ENCODE measurements at places on chromosomes 6 and 20.

GRCh38 chr6:113364766-113365165 is 492.4 kb upstream of the MARCKS start:
- DNase-seq = no peak

GRCh38 chr20:22920898-22921297 is 114.2 kb upstream of the SSTR4 start:
- DNase-seq = no peak

- DNase-seq = no peak
Observed at GRCh38 chr20:51542033-51542570, 417 bp downstream of the NFATC2 start.

- DNase-seq = no peak
Observed at GRCh38 chr6:111952821-111953540, 79.7 kb upstream of the FYN start.

- DNase-seq = peak; percentile 6
Observed at GRCh38 chr6:14031516-14031915, 86.1 kb upstream of the CD83 start.

DNA sequence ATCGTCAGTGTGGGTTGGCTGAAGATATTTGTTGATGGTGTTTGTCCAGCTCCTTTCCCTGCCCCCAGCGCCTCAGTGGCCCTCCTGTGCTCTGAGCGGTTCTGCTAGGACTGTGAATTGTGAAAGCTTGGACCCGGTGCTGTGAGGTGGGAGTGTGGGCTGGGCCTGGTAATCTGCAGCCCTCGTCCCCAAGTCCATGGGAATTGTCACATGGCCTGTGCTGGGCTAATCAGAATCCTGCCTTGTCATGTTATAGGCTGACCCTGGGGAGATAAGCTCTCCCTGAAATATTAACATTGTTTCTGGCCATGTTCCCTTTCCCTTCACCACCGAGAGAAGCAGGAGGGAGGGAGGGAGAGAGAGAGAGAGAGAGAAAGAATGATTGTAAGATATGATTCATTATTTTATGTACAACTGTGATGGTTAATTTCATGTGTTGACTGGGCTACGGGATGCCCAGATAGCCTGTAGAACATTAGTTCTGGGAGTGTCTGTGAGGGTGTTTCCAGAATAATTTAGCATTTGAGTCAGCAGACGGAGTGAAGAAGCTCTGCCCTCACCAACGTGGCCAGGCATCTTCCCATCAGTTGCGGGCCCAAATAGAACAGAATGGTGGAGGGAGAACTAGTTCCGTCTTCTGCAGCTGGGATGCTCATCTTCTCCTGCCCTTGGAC is 62.4 kb downstream of the TFAP2C start:
- DNase-seq = no peak

DNA sequence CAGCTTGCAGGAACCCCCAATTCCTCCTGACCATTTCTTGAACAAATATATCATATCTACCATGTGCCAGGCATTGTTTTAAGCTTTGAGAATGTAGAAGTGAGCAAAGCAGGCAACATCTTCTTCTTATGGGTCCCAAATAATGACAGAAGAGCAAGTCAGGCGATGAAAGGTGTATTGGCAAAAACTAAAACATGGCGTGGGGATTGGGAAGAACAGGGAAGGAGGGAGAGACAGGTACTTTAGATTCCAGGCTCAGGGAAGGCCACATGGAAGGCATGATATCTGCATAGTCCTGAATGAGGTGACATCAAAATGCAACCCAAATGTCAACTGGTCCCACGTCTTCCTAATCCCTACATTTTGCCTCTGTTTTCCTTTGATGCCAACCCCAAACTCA is 187.1 kb downstream of the ZNF217 start:
- DNase-seq = no peak

DNA sequence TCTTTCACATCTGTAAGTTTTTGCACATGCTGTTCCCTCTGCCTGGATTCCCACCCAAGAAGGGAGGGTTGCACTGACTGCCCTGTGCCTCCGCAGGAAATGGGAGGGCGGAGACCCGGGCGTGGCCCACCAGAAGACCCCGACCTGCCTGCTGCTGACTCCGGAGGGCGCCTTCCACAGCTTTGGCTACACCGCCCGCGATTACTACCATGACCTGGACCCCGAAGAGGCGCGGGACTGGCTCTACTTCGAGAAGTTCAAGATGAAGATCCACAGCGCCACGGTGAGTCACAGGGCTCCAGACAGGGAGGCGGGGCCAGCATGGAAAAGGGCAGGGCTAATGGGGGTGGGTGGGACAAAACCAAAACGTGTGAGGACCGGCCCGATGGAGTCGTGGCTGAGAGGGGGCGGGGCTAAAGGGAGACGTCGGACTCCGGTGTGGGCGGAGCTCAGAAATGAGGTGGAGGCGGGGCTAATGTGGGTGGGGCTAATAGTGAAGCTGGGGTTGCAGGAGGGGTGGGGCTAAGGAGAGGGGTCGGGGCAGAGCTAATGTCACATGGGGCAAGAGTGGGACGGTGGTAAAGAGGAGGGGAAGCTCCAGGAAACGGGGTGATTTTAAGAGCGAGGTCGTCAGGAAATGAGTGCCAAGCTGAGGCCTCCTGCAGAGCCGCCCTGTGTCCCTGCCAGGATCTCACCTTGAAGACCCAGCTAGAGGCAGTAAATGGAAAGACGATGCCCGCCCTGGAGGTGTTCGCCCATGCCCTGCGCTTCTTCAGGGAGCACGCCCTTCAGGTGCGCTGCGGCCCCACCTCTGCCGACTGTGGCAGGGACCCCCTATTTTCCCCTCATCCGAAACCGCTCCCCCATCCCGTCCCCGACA is 12.6 kb downstream of the HSPA12B start:
- no peak for DNase-seq

- no peak for DNase-seq
Observed at GRCh38 chr6:113754291-113754690, 102.9 kb upstream of the MARCKS start.

DNA sequence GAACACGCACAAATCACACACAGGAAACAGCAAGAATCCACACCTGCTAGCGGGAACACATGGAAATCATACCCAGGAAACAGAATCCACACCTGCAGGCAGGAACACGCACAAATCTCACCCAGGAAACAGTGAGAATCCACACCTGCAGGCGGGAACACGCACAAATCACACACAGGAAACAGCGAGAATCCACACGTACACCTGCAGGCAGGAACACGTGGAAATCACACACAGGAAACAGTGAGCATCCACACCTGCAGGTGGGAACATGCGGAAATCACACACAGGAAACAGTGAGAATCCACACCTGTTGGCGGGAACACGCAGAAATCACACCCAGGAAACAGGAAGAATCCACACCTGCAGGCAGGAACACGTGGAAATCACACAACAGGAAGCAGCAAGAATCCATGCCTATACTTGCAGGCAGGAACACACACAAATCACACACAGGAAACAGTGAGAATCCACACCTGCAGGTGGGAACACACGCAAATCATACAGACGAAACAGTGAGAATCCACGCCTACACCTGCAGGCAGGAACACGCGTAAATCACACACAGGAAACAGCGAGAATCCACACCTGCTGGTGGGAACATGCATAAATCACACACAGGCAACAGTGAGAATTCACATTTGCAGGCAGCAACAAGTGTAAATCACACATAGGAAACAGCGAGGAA is 108.6 kb downstream of the DLL1 start:
- no peak for DNase-seq

- DNase-seq = no peak
Observed at GRCh38 chr6:33620158-33620855, 815 bp upstream of the ITPR3 start.

GRCh38 chr6:118387921-118388701 is 160.0 kb upstream of the PLN start:
- DNase-seq = no peak

GRCh38 chr6:36886950-36887618 is 1.3 kb downstream of the C6orf89 start:
- DNase-seq = no peak

DNA sequence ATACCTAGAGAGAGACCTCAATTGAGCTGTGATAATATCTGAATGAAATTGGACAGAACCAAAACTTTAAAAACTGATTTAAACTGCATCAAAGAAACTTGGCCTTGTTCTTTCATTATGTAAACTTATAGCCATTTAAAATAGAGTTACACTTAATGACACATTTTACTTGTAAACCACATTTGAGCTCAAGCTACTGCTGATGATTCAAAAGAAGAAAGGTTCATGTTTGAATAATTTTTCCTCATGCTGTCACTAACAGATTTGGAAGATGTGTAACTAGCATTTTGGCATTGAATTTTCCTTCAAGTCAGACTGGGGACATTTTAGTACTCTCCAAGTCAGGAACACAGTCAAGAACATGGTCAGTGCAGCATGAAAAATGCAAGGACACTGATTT is 26.9 kb downstream of the POPDC3 start:
- no peak for DNase-seq

- DNase-seq = no peak
Observed at GRCh38 chr6:141463237-141463977, 669.3 kb upstream of the GJE1 start.

DNA sequence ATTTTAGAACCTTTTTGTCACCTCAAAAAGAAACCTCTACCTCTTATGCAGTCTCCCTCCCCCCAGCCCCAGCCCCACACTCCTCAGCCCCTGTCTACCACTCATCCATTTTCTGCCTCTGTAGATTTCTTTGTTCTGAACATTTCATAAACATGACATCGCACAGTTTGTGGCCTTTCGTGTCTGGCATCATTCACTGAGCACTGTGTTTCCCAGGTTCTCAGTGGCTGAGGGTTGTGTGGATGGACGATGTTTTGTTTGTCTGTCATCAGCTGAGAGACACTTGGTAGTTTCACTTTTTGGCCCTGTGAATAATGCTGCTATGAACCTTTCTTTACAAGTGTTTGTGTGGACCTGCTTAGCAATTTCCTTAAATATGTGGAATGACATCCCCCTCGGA is 64.5 kb downstream of the FAM120B start:
- no peak for DNase-seq

GRCh38 chr6:90107771-90108282 is 188.8 kb downstream of the BACH2 start:
- no peak for DNase-seq

DNA sequence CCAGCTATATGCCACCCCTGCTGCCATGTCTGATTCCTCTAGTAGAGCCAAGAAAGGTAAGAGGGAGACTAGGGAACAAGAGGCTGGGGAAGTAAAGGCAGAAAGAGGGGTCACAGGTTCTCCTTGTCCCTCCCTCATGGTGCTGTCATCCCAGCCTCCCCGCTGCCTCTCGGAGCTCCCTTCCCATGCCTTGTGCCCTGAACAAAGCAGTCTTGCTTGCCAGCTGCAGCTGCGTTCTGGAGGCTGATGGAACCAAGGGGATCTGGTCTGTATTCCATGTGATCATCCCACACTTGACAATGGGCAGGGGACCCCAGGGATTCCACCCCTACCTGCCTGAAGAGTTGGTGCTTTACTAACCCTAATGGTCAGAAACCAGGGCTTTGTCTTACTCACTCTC is 61.4 kb downstream of the DAAM2 start:
- no peak for DNase-seq

DNA sequence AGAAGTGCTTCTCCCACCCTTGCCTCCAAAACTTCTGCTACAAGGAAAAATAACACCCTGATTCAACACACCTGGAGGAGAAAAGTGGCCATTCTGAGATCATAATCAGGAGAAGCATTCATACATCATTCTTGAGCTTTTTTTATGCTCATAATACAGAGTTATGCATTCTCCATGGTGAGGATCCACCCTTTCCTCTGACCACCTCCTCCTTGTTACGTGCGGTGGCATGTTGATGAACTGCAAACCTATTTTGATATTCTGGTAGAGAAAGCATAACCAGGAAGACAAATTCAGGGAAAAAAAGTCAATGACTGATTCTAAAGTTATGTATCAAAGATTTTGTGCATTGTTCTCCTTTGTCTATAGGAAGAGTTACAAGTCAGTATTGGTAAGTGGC is 169.8 kb downstream of the KLHL32 start:
- DNase-seq = no peak

GRCh38 chr6:87180105-87180728 is 24.9 kb downstream of the ZNF292 start:
- DNase-seq = no peak

DNA sequence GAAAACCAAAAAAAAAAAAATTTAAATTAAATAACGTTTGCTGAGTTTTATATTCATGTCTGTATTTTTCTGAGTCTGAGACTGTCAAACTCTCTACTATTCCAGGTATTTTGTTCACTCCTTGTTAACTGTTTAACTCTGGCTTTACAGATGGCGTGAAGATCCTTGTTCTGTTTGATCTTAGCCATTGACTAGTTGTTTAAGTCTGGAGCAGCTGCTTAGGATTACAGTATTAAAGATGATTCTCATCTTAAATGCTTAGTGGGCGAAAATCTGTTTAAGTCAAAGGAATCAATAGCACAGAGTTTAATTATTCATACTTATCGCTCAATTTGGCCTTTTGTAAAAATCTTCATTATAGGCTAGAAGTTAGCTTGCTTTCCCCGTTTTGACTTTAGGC is 2.4 kb downstream of the PHACTR2 start:
- DNase-seq = no peak

DNA sequence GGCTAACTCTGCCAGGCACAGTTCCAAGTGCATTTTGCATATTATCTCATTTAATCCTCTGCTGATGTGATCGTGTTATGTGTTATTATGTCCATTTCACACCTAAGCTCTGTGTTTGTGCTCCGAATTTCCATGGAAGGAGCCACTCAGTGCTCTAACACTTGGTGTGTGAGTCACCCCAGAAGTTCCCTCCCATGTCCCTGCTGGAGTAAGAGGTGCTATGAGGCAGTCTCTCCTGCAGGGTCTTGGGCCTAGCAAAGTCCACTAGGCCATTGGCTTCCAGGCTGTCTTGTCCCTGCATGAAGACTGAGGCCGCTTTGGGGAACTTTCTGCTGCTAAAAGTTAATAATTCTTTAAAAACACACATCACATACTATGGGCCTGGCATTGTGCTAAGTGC is 405.9 kb upstream of the SULF2 start:
- no peak for DNase-seq

Data from NCI-H1694 (cell line).